ENCODE measurements at places on chromosomes 11 and 22.

DNA sequence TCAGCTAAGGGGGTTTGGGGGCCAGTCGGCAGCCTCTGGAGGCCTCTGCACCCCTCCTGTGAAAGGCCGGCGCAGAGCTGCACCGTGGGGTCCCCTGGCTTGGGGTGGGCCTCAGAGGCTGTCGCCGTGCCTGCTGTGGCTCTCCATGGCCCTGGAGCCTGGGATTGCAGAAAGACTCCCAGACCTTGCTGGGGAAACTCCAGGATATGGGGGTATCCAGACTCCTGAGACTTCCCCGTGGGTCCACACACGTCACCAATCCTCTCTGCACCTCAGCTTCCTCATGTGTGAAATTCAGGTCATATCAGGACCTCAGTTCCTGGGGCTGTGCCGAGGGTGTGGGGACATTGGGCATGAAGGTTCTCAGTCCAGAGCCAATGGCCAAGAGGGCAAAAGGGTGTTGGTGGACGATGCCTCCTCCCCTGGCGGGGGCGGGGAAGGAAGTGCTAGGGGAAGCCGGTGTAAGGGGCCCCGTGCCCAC lies 97.1 kb downstream of the KCNQ1 start:
- no peak for DNase-seq

DNA sequence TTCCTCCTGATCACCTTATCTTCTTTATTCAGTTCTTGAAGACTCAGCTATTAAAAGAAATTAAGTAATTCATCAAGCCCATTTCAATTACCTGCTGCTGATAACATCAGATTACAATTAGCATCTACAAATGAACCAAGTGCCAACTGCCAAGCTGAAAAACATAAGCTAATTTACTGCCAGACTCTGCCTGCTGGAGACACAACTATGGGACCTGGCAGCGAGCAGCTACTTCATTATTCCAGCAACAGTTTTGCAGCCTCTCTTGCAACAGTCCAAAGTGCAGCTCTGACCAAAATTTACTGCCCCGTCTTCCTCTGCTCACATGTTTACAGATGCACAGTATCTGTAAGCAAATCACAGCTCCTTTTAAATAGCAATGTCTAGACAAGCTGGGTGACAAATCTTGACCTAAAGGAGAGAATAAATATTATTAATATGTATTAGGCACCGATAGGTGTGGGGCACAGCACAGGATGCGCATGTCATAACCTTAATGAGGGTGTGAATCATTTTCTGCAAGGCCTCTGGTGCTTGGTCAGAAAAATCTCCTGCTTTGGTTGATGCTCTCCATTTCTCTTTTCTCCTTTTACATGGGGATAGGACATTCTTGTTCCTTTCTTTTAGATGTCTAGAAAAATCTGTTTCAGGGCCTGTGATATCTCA lies 232.2 kb upstream of the PITPNB start:
- peak; percentile 41 for DNase-seq

DNA sequence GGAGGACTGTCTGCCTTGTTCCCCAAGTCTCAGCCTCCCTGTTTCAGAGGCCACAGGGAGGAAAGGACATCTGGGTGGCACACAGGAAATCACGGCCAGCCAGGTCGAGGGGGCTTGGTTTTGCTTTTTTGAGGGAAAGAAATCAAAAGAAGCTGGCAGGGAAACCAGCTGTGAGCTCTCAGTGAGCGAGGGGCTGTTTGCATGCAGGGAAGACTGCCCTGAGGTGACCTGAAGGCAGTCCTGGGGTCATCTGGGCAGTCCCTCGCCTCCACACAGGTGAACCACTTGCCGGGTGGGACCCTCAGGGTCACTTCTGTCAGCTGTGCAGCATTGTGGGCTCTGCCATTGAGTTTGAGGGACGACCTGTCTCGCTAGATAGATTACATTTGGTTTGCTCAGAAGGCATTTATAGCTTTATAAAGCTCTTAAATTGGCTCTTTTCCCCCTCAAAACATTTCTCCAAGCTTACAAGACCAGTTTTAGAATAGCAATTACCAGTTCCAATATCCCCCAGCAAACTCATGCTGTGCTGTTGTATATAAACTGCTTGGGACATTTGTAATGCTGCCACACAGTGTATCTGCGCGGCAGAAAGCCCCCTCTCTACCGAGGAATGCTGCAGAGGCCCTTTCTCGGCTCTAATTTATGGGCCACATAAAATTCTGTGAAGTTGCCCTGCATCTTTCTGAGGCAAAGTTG lies 28.3 kb downstream of the PKNOX2 start:
- DNase-seq, result no peak

- no peak for DNase-seq
Measured at GRCh38 chr22:50693462-50693861, 20.8 kb downstream of the SHANK3 start.

DNA sequence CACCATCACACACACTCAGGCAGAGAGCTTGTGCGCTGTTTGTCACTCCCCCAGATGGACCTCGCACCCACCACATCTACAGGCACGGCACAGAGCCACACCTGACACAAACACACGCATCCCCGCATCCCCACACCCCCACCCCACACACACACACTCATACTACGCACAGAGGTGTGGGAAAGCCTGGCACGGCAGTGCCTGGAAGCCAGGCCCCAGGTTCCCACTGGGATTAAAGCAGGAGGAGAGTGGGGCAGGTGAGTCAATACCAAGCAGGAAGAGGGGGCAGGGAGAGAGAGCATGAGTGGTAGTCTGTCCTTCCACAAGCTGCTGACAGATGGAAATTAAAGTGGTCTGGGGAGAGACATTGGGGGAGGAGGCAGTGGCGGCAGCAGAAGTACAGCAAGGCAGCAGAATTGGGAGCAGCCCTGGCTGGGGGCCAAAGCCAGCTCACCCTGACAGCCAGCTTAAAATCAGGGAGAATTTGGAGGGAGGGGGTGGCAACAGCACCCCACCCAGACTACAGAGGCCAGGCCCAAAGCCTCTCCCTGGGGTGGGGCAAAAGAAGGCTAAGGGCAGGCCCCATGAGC lies 20.7 kb downstream of the TNKS1BP1 start:
- DNase-seq, result no peak

GRCh38 chr11:4921796-4922195 lies 2.3 kb downstream of the OR51G1 start:
- DNase-seq, result no peak

DNA sequence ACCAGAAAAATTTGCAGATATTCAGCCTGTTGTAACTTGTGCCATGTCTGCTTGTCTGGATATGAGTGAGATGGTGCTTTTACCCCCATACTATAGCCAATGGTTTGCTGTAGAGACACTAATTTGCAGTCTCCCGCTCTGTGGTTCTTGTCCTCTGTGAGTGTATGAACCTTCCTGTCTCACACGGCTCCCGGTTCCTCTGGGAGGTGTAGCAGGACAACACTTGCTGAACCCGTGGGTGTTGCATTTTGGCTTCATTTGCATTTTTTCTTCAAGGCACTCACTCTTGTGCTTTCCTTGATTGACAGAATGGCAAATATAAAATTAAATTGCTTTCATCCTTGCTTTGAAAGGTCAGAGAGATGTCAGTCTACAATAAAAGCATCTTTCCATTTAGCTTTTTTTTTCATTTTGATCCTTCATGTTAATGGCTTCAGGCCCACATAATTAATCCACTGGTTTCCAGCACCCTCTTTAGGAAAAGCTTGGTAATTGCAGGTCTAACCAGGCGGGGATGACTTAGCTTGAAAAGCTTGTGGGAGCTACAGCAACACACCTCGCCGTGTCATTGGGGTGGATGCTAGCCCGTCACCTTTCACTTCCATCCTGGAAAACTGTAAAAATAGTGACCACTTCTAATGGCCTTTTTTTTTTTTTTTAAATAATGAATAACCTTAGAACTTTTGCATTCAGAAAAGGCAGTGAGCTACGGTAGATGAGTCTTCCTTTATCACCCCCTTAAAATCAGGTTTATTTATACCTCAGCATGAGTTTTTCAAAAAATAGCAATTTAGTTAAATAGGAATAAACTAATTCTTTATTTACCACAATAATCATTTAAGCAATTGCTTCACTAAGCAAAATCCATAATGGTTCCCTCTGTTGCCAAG lies 27.4 kb upstream of the ST14 start:
- peak; percentile 68 for DNase-seq

GRCh38 chr11:116611998-116612620 lies 160.7 kb downstream of the BUD13 start:
- no peak for DNase-seq
